Stimulated activated CD8-positive, alpha-beta memory T cell treated with anti-CD3 and anti-CD28 coated beads, Interleukin-7, amount 100 ng/mL, for 4 hours (primary cell): ENCODE measurements at places on chromosomes 7 and 10.

GRCh38 chr10:61898435-61898778, 3.1 kb upstream of the ARID5B start:
- no peak for DNase-seq

- DNase-seq: no peak
Measured at GRCh38 chr7:142873281-142873784, 12.2 kb downstream of the TRPV6 start.

DNA sequence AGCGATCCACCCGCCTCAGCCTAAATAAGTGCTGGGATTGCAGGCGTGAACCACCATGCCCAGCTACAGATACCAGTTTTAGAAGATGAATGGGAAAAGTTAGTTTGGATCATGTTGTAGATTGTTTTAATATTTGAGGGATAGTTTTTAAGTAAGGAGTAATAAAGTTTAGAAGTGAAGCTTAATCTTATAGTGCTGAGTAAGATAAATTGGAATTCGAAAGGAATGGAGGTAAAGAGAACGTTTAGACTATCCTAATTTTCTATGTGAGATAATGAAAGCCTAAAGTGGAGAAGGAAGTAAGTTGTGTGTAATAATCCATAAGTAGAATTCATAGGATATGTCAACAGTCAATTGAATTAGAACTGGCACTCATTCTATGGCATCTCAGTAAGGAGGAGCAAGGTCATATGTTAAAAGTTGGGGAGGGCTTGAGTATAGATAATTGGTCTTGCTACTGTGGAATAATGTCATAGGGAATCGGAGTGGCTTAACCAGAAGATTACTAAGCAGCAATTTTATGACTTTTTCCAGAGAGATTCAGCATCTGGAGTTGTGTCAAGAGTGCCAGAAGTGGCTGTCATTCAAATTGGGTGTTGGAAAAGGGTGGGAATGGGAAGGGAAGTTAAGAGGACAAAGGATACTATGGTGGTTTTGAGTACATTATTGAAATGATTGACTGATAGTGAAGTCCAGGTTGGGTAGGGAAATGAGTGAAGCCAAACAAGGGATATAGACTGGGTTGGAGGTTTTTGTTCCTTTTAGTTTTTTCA, 12.1 kb downstream of the TAX1BP1 start:
- no peak for DNase-seq

DNA sequence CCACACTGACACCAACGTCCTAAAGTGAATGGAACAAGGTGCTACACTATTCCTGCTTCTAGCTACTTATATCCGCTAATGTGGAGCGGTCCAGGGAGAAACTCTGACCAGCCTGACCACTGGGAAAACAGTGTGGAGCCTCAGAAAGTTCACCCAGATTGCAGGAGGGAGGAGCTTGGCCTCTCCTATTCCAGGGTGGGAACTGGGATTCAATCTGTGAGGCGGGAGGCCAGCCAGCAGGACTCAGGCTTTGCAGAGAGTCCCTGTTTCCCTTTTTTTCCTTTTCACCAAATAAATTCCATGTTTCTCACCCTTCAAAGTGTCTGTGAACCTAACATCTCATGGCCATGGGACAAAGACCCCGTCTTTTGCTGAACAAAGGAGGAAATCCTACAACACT, 86.4 kb upstream of the SEMA3C start:
- no peak for DNase-seq

DNA sequence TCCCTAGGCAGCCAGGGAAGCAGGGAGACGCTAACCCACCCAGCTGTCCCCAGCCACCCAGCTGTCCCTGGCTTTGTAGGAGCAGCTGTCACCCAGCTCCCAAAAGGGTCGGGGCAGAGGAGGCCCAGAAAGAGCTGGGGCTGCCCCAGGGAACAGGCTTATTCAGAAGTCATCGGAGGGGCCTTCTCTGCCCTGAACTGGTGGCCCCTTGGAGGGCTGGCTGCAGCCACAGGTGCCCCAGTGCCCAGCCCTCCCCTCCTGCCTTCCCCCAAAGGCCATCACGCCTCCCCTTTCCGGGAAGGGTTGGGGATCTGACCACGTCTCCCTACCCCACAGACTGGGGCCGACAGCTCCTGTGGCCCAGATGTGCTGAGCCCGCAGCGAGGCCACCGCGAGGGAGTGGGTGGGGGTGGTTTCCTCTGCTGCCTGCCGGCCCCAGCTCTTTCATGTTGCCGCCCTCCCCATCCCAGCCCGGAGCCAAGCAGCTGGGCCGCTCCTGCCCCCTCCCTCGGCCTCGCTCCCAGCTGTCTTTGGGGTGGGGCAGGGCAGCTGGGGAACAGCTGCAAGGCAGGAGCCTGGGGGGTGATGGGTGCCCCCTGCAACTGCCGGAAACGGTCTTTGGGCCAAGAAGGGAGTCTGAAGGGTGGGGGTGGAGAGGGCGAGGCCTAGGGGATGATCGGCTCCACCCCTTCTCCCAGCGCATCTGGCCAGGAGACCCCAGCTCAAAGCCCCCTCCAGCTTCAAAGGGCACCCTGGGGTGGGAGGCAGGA, 16.8 kb downstream of the TRIM8 start:
- DNase-seq: peak; percentile 15

GRCh38 chr7:29204491-29205272, 10.1 kb downstream of the CHN2 start:
- no peak for DNase-seq

- DNase-seq: no peak
Measured at GRCh38 chr10:49284356-49284755, 14.6 kb upstream of the C10orf71 start.

DNA sequence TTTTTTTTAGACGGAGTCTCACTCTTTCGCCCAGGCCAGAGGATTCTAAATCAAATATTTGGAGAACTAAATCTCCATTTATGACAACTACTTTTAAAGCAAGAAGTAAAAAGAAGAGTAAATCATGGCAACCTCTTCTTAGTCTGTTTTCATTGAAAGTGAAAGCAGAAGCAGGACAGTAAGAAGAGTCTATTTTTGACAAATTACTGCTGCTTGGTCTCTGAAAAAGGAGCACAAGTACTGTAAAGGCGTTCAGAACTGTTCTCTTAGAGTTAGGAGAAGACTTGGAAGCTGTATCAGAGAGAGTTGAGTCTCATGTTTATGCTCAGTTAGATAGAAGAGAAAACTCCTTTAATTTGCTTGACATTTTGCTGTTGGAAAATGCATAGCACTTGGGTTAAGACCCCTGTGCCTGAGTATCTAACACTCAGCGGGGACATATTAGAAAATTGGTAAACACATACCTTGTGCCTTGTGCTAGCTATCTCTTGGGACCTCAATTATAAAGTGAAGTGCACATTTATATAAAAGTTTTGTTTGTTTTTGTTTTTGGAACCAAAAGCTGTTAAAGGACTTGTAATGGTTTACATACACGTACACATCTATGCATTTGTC, 433.0 kb downstream of the ANKRD7 start:
- DNase-seq: no peak

GRCh38 chr7:135716677-135717238, 11.2 kb downstream of the SLC13A4 start:
- DNase-seq: no peak

GRCh38 chr7:36423633-36424032, 34.0 kb downstream of the ANLN start:
- DNase-seq: no peak

- DNase-seq: no peak
Measured at GRCh38 chr7:19663816-19664462, 44.9 kb downstream of the POLR1F start.

- DNase-seq: no peak
Measured at GRCh38 chr7:149713731-149714068, 59.7 kb downstream of the ZNF467 start.

DNA sequence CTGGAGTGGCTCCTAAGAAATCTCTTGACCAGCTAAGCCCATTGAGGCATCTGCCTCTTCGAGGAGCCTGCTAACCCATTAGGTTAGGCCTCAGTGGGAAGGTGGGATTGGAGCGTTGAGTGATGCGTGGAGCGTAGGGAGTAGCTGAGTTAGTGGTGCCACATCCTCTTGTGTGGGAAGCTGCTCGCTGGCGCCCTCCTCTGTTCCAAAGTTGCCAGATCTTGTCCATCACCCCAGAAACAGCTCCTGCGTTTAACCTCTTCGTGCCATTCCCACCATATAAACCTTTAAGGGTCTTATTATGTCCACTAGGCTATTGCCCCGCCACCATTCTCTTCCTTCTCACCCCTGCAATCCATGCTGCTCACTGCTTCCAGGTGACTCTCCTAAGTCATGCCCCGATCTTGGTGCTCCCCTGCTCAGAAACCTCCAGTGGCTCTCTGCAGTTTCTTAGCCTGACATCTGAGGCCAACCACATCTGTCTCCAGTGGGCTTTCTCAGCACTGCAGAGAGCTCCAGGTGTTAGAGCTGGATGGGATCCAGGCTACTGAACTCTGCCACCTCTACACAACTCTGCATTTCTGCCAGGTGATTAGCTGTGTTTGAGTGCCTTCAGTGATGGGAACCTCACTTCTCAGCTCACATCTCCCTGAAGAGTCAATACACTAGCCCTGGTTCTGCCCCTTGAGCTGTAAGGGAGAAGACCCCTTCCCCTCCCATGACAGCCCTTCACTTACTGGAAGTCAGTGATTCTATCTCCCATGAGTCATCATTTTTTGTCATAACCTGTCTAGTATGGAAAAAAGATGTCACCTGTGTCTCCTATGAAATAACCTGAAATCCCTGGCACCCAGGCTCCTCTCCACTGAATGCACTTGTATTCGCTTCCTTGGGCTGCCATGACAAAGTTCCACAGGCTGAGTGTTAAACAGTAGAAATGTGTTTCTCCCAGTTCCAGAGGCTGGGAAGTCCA, 65.0 kb upstream of the FGFR2 start:
- no peak for DNase-seq

DNA sequence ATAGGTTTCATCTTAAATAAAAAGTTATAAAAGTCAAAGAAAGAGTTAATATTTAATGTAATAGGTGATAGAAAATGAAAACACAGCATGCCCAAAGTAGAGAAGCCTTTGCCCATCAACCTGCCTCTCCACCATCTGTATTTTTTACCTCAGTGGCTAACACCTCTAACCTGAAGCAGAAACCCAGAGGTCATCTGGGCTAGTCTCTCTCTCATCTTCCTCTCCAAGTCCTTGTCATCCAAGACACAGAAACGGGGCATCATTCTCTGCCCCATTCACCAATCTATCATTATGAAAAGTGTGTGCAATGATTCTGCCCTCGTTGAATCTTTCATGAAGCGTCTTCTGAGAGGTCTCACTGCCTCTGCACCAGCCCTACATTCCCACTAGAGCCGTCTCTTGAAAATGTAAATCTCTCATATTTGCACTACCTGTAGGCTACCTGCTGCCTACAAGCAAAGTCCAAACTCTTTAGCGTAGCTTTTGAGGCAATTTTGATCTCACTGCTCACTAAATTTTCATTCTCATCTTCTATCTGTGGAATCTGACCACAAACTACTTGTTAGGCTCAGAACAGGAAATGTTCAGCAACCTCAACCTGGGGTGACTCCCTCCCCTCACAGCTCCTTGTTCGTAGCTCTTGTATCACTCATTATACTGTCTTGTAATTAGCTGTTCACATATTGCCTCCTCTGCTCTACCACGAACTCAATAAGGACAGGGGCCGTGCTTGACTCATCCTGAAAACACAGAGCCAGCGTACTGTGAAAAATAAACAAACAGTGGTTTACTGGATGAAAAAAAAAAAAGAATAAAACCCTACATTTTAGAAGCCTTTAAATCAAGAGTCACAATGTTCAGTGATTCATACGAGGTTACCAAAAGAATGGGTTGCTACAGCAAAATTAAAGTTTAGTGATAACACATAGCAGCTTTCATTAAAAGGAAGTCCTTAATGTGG, 83.1 kb downstream of the CTNNA3 start:
- peak; percentile 22 for DNase-seq

DNA sequence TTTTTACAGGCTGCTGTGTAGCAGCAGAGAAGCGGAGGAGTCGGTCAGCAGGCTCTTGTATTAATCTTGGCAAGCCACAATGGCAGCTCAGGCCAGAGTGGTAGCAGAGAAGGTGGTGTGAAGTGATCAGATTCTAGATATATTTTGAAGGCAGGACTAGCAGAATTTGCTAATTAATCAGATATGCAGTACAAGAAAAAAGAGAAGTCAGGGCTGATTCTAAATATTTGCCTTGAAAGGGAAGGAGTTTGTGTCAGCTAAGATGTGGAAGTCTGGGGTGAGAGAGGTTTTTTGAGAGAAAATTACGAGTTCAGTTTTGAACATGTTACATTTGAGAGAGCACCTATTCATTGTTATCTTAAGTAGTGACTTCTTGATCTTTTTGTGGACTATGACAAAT, 176.3 kb downstream of the WNT2 start:
- DNase-seq: no peak

DNA sequence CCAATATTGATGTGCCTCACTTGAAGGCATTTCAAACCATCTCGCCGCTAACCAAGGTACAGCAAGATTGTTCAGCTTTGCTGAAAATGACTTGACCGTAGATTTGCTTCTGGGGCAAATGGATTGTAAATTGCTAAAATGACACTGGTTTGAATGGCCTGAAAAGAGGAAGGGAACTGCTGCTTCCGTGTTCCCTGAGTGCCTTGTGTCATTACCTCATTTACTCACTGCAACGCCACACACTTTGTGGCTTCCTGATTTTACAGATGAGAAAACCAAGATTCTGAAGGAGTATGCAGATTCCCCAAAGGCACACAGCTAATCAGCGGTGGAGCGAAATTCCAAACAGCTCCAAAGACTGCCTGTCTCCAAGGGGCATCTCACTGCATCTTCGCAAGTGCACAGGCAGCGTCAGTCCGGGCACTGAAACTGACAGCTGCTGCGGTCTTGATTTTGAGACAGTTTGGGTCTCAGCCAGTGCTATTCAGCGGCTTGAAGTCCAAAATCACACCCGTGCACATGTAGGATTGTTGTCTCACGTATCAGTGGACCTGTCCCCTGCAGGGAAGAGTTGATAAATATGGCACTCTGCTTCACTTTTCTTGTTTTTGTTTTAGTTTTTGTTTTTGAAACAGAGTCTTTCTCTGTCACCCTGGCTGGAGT, 290.9 kb downstream of the DPP6 start:
- DNase-seq: no peak

- no peak for DNase-seq
Measured at GRCh38 chr7:84043661-84044191, 150.9 kb downstream of the SEMA3A start.

GRCh38 chr7:43695365-43695764, 34.0 kb downstream of the COA1 start:
- no peak for DNase-seq

DNA sequence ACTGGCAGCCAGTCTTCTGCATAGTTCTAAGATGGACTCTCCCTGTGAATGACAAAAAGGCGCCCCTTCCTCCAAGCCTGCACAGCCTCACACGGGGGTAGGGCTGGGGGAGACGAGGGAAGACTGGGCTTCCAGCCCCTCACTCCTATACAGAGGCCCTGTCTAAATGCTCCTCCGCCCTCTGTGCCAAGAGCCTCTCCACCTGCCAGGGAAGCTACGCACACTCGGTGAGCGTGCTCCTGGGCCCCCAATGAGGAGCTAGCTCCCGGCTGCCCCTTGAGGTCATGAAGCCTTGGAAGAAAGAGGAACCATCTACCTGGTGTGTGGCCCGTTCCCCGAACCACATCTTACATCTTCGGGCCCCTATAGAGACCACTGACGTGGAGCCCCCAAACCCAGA, 54.8 kb downstream of the CRTAC1 start:
- no peak for DNase-seq

- DNase-seq: no peak
Measured at GRCh38 chr10:44011603-44011981, 362.9 kb upstream of the ZNF32 start.
